Sciatic nerve (tissue), 2 donors: ENCODE measurements at places on chromosomes 4 and X. TPM values are rescaled to one million over a fixed set of nuclear protein-coding genes. Genes with fewer than 3 reads are reported as not detected.

The PABPC1L2B gene
- total RNA-seq: not detected

The CC2D2A gene
- 35.6 TPM for total RNA-seq

The TLR6 gene
- total RNA-seq: 8.2 TPM

The PNMA3 gene
- 1.1 TPM for total RNA-seq

The MAGEA2B gene
- not detected for total RNA-seq

The ZDHHC15 gene
- total RNA-seq: 3.3 TPM
